ENCODE measurements at places on chromosomes 12 and 14. TPM values are rescaled to one million over a fixed set of nuclear protein-coding genes. Genes with fewer than 3 reads are reported as not detected.

Gene MLH3
- total RNA-seq: 26.7 TPM

- no peaks in the 10 kb centered on the region for H3K4me1 ChIP-seq
- H3K36me3 ChIP-seq: no peaks in the 10 kb centered on the region
- DNase-seq: no peak
- H3K27me3 ChIP-seq: no peaks in the 10 kb centered on the region
- no peak overlapping the region for H3K27ac ChIP-seq
- no peak overlapping the region for H3K4me3 ChIP-seq
Measured at GRCh38 chr14:55085060-55085660, 33.7 kb downstream of the MAPK1IP1L start.

Gene DAO
- total RNA-seq: not detected

DNA sequence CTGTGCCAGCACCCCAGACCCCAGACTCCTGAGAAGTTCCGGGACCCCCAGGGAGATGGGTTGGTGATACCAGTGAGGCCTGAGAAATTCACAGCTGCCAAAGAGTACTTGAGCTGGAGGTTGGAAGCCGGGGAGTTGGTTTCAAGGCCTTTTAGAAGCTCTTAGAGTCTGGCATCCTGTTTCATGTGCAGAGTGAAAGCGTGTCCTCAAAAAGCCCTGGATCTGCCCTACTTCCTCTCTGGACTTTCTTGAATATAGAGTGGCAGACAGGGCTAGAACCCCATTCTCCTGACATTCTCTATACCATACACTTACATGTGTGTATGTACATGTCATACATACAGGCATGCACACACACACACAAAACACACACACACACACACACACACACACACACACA lies 31.3 kb upstream of the PPM1A start:
- DNase-seq: no peak
- no peak overlapping the region for H3K4me3 ChIP-seq
- H3K36me3 ChIP-seq: no peaks in the 10 kb centered on the region
- no peaks in the 10 kb centered on the region for H3K27me3 ChIP-seq
- H3K4me1 ChIP-seq: peaks cover 3% of the 10 kb centered on the region

DNA sequence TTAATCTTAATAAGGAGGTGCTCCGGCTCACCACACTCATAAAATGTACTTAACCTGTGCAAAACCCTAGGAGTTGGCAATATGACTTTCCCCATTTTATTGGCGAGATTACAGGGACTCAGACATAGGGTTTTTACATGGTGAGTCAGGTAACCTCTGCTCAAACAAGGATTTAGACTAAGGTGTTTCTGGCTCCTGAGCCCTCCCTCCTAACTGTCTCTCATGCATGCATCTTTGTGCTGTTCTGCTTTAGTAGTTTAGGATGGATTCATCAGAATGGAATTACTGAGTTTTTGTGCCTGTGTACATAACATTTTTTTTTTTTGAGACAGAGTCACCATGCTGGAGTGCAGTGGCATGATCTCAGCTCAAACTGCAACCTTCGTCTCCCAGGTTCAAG lies 993.3 kb upstream of the TMEM132C start:
- H3K4me1 ChIP-seq: no peaks in the 10 kb centered on the region
- H3K36me3 ChIP-seq: no peaks in the 10 kb centered on the region
- no peak overlapping the region for H3K4me3 ChIP-seq
- H3K27me3 ChIP-seq: no peaks in the 10 kb centered on the region
- DNase-seq: no peak

DNA sequence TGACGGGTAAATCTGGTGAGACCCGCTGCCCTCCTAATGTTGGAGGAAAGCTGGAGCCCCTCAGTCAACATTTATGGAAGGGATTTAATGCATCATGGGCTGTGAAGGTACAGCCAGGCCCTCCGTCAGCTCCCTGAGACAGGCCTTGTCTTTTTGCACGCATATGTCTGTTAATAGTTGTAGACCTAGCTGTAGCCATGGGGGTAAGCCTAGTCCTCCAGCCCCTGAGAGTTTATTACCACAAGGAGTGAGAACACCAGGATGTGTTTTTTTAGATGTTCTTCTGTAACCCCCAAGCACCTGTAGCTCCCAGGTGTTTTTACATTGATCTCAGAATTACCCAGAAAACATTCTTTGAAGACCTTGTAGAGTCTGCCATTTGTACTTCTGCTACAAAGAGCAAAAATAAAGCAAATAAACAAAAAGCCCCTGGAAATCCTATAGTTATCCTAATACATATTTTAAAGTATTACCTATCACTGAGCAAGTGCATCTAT lies 25.5 kb downstream of the ETV6 start:
- DNase-seq: no peak
- H3K27ac ChIP-seq: no peak overlapping the region
- H3K4me3 ChIP-seq: no peak overlapping the region
- H3K36me3 ChIP-seq: no peaks in the 10 kb centered on the region
- no peaks in the 10 kb centered on the region for H3K27me3 ChIP-seq
- peaks cover 5% of the 10 kb centered on the region for H3K4me1 ChIP-seq

Gene KRT73
- not detected for total RNA-seq

DNA sequence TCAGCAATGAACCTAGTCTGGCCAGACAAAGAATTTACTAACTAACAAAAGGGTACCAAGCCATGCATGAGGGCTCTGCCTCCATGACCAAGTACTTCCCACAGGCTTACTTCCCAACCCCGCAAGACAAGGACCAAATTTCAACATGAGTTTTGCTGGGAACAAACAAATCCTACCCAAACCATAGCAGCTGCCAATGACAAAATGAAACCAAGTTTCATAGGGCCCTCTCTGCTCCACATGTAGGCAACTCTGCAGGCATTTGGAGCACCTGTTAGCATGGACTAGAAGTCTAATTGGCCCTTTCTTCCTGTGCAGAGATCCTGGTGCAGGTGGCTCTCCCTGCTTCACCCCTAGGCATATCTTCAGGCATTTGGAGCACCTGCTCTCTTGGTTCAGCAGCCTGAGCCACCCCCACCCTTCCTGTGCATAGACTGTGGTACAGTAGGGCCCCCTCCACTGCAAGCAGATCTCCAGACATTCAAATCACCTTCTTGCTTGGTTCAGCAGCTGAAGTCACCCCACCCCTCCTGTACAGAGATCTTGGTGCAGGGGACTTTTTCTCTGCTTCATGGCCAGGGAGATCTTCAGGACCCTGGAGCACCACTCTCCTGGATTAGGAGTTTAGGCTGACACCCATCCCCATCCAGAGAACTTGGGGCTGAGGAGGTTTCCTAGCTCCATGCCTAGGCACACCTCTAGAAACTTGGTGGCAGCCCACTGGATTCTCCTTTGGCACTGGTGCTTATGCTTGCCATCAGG lies 308.7 kb downstream of the RPAP3 start:
- no peaks in the 10 kb centered on the region for H3K36me3 ChIP-seq
- H3K27ac ChIP-seq: no peak overlapping the region
- H3K27me3 ChIP-seq: no peaks in the 10 kb centered on the region
- DNase-seq: no peak
- H3K4me1 ChIP-seq: no peaks in the 10 kb centered on the region

Gene CCND2
- total RNA-seq: 170 TPM

GRCh38 chr14:89371585-89372511 lies 45.2 kb downstream of the FOXN3 start:
- no peaks in the 10 kb centered on the region for H3K36me3 ChIP-seq
- no peak overlapping the region for H3K27ac ChIP-seq

DNA sequence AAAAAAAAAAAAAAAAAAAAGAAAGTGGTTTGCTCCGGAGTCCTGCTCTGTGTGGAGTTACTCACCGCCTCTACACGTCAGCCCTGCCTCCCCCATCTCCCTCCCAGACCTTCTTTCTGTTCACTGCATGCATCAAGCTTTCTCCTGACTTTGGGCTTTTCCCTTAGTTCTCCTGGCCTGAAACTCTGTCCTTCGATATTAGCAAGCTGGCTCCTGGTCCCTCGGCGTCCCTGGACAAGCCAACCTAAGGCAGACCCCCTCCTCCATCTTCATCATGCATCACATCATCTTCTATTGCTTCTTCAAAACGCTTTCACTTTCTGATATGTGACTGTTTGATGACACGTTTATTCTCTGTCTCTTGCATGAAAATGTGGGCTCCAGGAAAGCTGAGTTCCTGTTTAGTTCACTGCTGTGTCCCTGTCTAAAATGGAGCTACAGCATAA lies 40.6 kb downstream of the SLC15A4 start:
- no peak overlapping the region for H3K4me3 ChIP-seq
- DNase-seq: no peak
- no peaks in the 10 kb centered on the region for H3K27me3 ChIP-seq
- H3K27ac ChIP-seq: no peak overlapping the region
- H3K4me1 ChIP-seq: no peaks in the 10 kb centered on the region

Gene TPPP2
- total RNA-seq: not detected

GRCh38 chr12:111363578-111363977 lies 5.3 kb downstream of the PHETA1 start:
- H3K4me3 ChIP-seq: no peak overlapping the region
- no peaks in the 10 kb centered on the region for H3K4me1 ChIP-seq
- no peaks in the 10 kb centered on the region for H3K27me3 ChIP-seq
- DNase-seq: no peak

GRCh38 chr14:99273766-99274345 lies 1.9 kb upstream of the BCL11B start:
- H3K36me3 ChIP-seq: no peaks in the 10 kb centered on the region
- H3K27me3 ChIP-seq: peaks cover 6% of the 10 kb centered on the region
- no peak overlapping the region for H3K4me3 ChIP-seq
- DNase-seq: no peak
- H3K4me1 ChIP-seq: no peaks in the 10 kb centered on the region

GRCh38 chr12:93712200-93712599 lies 35.0 kb downstream of the CRADD start:
- no peaks in the 10 kb centered on the region for H3K36me3 ChIP-seq
- H3K27me3 ChIP-seq: no peaks in the 10 kb centered on the region
- no peak overlapping the region for H3K27ac ChIP-seq
- H3K4me3 ChIP-seq: no peak overlapping the region
- DNase-seq: no peak
- H3K4me1 ChIP-seq: no peaks in the 10 kb centered on the region

Gene INHBC
- not detected for total RNA-seq

DNA sequence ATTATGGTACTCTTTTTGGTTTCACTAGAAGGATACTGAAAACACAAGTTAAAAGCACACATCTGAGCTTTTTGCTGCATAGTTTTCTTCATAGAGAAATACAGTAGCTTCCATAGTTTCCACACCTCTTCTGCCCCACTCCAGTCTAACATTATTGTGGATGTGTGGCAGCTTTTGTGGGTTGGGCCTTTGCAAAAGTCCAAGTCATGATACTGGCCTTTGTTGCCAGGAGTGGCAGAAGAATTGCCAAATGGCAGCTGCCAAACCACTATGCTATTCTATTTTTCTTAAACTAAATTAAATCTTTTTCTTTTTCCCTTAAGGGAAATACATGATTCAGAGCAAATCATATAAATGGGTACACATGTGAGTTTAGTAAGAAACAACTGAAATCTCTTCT lies 114.8 kb downstream of the PLEKHA5 start:
- no peak overlapping the region for H3K4me3 ChIP-seq
- peaks cover 3% of the 10 kb centered on the region for H3K4me1 ChIP-seq
- no peaks in the 10 kb centered on the region for H3K36me3 ChIP-seq
- no peaks in the 10 kb centered on the region for H3K27me3 ChIP-seq
- DNase-seq: peak; percentile 55
- no peak overlapping the region for H3K27ac ChIP-seq

- DNase-seq: no peak
- H3K27ac ChIP-seq: no peak overlapping the region
- H3K4me1 ChIP-seq: no peaks in the 10 kb centered on the region
- no peaks in the 10 kb centered on the region for H3K27me3 ChIP-seq
Measured at GRCh38 chr12:51744235-51744634, 104.3 kb downstream of the FIGNL2 start.

DNA sequence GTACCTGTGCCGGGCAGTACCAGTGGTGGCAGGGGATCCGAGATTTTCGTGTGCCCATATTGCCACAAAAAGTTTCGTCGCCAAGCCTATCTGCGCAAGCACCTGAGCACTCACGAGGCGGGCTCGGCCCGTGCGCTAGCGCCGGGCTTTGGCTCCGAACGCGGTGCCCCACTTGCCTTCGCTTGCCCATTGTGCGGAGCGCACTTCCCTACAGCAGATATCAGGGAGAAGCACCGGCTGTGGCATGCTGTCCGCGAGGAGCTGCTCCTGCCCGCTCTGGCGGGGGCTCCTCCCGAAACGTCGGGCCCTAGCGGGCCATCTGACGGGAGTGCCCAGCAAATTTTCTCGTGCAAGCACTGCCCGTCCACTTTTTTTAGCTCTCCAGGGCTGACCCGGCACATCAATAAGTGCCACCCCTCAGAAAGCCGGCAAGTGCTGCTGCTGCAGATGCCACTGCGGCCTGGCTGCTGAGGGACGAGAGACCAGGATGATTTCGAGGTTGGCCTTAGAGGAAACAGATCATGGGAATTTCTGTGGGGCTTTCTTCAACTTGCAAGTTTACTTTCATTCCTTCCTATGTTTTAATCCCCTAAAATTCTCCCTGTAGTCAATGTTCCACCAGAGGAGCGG lies 1.6 kb downstream of the INSM2 start:
- H3K4me1 ChIP-seq: no peaks in the 10 kb centered on the region
- H3K4me3 ChIP-seq: no peak overlapping the region
- no peaks in the 10 kb centered on the region for H3K36me3 ChIP-seq
- DNase-seq: no peak
- H3K27me3 ChIP-seq: no peaks in the 10 kb centered on the region

DNA sequence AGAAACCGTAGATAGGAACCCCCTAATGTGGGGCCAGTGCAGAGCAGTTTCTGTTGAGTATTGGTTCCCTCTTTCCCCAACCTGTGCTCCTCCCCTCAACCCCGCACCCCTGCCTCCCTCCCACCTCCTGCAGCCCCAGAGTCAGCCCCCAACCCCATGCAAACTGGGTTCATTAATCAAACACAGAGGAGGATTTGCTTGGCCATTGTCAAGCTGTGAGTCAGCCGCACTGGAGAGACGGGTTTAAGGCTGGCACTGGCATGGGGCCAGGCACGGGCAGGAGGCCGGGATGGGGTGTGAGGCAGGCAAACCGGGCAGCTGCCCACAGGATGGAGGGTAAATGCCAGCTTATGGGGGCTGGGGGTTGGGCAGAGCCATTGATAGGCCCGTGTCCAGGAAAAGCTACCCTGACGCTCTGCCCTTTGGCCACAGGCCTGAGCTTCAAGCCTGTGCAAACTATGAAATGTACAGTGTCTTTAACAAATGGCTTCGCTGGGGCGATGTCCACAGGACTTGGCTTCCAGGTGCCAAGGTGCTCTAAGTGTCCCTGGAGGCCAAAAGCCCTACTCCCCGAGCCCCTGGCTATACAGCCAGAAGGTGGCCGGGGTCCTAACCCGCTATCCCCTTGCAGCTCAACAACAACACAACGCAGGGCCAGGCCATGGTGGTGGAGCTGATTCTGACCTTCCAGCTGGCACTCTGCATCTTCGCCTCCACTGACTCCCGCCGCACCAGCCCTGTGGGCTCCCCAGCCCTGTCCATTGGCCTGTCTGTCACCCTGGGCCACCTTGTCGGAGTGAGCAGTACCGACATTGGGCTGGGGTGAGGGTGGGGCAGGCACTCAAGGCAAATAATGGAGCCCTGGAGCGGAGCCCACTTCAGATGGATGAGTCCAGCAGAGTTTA lies 1.4 kb downstream of the AQP5 start:
- no peaks in the 10 kb centered on the region for H3K4me1 ChIP-seq
- DNase-seq: peak; percentile 89
- no peak overlapping the region for H3K27ac ChIP-seq
- H3K27me3 ChIP-seq: no peaks in the 10 kb centered on the region
- H3K4me3 ChIP-seq: no peak overlapping the region
- H3K36me3 ChIP-seq: no peaks in the 10 kb centered on the region

- no peak for DNase-seq
- H3K4me1 ChIP-seq: no peaks in the 10 kb centered on the region
- no peaks in the 10 kb centered on the region for H3K36me3 ChIP-seq
- no peak overlapping the region for H3K27ac ChIP-seq
- no peak overlapping the region for H3K4me3 ChIP-seq
Measured at GRCh38 chr12:115207216-115207915, 523.4 kb upstream of the TBX3 start.

Gene RTN1
- total RNA-seq: 17.8 TPM

Gene ACOT6
- total RNA-seq: not detected

Gene GPD1
- 3.1 TPM for total RNA-seq

Gene CLEC4D
- total RNA-seq: 2.0 TPM

All from aorta (tissue), 5 donors.